ENCODE measurements at places on chromosomes 7 and 10.

GRCh38 chr10:122115874-122116273 is 126.9 kb downstream of the TACC2 start:
- DNase-seq = no peak

- no peak for DNase-seq
Observed at GRCh38 chr10:103672345-103672744, 178.8 kb downstream of the NEURL1 start.

- no peak for DNase-seq
Observed at GRCh38 chr7:1818575-1819258, 148.6 kb downstream of the ELFN1 start.

GRCh38 chr10:3738855-3739350 is 46.1 kb downstream of the KLF6 start:
- no peak for DNase-seq

GRCh38 chr7:41872966-41873365 is 170.1 kb upstream of the INHBA start:
- DNase-seq = no peak

GRCh38 chr7:64880322-64881297 is 22.5 kb upstream of the ZNF273 start:
- DNase-seq = no peak
